ENCODE measurements at places on chromosomes 12 and 14.

GRCh38 chr12:82434392-82434911 lies 76.1 kb downstream of the METTL25 start:
- no peak for DNase-seq

DNA sequence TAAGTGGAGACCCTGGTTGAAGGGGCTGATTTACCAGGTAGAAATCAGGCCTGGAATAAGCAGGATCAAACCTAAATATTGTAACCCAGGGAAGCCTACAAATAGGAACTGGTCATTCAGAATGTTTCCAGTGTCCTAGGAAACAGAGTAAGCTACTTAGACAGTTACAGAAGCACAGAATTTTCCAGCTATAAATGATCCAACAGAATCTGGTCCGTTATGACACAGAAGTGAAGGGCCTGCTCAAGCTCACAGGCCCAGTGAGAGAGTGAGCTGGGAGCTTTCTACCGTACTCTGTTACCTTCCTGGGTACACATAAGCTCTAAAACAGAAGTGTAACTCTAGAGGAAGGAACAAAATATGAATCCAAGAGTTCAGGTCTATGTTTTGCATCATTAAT lies 119.1 kb downstream of the TTC7B start:
- no peak for DNase-seq

DNA sequence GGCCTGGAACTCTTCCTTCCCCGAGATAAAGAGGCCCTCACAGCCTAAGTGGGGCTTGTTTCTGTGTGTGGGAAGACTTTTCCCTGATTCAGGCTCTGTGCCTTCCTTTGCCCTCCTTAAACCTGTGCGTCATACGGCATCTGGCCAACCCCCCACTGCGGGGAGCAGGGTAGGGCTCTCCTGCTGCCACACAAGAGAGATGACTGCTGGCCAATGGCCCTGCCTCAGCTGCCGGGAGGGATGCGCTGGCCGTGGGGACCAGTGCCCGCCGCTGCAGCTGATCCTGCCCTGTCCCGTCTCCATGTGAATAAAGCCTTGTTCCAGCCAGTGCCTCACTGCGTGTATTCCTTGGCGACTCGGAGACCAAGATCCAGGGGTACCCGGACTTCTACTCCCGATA lies 42.5 kb upstream of the BEGAIN start:
- no peak for DNase-seq

DNA sequence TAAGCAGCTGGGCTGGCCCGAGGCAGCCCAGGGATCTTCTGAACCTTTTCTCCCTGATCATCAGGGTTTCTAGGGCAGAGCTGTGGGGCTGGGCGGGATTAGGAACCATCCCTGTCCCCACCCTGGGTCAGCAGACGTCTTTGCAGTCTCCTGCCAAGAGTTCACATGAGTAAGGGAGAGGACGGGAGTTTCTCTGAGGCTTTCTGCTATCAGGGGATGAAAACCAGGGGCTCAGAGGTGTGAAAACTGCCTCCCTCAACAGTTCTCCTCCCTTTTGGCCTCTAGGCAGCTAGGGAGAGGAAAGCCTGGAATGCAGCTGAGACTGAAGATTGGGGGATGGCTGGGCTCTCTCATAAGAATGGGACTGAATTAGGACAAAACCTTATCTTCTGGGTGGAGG lies 7.9 kb downstream of the ZNF385A start:
- DNase-seq, result no peak

DNA sequence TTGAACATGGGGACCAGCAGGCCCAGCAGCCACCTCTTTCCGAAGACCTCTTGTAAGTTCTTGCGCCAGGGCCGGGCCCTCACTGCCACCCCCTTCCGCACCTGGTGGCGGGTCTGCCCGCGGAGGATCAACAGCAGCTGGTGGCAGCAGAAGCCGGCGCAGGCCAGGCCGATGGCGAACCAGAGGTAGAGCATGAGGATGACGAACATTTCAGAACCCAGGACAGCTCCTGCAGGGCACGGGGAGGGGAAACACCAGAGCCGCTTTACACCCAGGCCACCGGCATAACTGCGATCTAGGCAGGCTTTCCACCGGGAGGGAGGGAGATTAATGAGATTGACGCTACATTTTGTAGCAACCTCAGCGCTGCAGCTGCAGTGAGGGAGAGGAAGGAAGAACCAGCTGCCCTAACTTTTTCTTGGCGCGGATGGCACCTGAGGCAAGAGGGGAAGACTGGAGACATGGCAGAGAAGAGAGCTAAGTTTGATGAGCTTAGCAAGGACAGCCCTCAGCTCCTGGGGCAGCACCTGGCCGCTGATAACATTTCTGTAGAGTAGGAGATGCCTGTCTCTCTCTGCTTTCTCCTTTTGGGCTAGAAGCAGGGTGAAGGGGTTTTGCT lies 7.8 kb downstream of the ZDHHC22 start:
- peak; percentile 86 for DNase-seq

DNA sequence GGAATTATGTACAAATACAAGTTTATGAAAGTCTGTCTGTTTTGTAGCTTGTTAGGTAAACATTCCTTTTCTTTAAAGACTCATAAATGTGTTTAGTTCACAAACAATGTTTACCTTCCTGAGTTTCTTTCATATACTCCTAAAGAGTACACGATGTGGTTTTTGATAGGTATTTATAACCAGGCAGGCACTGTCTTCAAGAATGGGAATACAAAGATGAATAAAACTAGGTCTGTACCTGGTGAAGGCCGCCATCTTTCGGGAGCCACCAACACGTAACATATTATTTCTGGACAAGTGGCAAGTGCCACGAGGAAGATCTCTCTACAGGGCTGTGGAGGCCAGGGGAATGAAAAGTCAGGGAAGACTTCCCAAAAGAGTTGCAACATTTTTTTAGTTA lies 144.6 kb upstream of the RASSF8 start:
- DNase-seq, result no peak

- DNase-seq, result no peak
Observed at GRCh38 chr12:4230526-4230925, 43.0 kb upstream of the CCND2 start.

GRCh38 chr14:90297876-90298629 lies 33.7 kb downstream of the NRDE2 start:
- no peak for DNase-seq

GRCh38 chr12:19530637-19531023 lies 91.3 kb downstream of the AEBP2 start:
- no peak for DNase-seq

GRCh38 chr12:65755596-65755978 lies 68.7 kb upstream of the HMGA2 start:
- no peak for DNase-seq

DNA sequence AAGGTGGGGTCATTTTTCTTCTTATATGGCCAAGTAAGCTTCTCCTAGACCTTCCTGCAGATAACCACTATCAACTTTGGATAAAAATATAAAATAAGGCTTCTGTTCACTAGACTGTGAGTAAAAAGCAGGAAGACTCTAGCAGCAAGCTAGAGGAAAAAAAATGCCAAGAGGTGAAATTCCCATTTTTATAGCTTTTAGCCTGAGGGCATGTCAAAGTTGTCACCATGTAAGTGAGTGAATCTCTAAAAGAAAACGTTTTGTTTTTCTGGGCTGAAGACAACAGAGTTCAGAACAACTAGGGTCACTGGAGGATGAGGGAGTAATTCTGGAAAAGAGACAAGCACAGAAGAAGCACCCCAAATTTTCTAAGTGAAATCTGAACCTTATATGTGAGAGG lies 143.9 kb upstream of the DIO3 start:
- DNase-seq, result no peak

GRCh38 chr12:5467931-5468330 lies 36.0 kb downstream of the NTF3 start:
- DNase-seq, result no peak

DNA sequence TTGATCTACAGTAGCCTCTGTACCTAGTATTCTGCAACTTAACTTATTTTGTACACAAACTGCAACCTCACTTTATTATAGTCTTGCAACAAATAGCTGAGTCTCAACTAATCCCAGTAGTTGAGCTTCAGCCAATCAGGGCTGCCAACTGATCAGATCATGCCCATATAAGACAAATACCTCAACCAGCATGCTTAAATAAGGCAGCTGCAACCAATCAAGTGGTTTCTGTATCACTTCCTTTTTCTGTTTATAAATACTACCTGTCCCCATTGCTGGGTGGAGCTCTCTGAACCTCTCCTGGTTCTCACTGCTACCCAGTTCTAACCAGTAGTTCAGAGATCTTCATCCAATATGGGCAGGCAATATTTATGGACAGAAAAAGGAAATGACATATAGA lies 248.5 kb upstream of the FBXO33 start:
- DNase-seq, result no peak

GRCh38 chr12:70007687-70008086 lies 182.7 kb downstream of the MYRFL start:
- DNase-seq, result no peak

GRCh38 chr14:24784981-24785380 lies 151.0 kb upstream of the GZMB start:
- DNase-seq, result no peak

DNA sequence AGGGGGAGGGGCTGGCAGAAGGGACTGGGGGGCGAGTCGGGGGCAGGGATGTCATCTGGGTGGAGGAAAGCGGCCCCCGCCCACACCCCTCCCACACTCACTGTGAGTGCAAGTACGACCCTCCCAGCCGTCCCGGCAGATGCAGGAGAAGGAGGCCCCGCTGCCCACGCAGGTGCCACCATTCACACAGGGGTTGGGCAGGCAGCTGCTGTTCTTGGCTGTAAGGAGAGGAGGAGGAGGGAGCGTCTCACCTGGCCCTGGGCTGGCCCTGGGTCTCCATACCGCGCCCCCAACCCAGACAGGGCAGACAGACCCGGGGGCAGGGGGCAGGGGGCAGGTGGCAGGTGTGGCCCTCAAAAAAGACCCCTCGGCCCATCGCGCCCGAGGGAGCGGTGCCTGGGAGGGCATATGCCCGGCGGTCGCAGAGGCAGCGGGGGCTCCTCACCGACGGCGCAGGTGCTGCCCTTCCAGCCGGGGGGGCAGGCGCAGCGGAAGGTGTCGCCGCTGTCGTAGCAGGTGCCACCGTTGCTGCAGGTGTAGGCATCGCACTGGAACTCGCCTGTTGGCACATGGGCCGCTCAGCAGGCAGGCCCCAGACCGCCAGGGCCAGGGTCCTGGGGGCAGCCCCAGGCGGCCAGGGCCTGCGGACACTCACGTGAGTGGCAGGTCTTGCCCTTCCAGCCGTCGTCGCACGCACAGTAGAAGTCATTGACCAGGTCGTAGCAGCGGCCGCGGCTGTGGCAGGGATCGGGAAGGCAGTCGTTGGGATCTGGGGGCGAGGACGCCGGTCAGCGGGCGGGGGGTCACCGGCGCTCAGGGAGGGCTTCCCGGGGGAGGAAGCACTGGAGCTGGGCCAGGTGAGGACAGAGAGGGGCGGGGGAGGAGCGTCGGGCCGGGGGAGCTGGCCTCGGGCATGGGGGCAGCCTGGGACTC lies 20.6 kb downstream of the JAG2 start:
- DNase-seq, result no peak

- no peak for DNase-seq
Observed at GRCh38 chr12:117047810-117048584, 51.2 kb downstream of the TESC start.

DNA sequence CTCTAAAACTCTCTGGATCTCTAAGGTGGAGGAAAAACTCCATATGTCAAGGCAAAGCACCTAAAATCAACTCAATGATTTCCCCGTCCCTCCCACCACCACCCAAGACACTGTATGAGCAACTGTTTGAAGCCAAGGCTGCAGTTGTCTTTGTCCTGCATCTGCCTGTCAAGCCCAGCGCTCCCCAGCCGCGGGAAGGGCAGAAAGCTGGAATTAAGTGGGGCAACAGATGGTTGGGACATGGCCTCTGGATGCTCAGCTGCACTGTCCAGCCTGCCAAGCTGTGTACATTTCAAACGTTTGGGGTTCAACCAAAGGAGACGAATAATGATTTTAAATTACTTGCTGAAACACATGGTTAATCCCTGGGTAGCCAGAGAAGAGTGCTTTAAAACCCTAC lies 42.2 kb upstream of the PTGR2 start:
- DNase-seq, result no peak

GRCh38 chr12:56413392-56413791 lies 35.8 kb downstream of the TIMELESS start:
- no peak for DNase-seq

- DNase-seq, result no peak
Observed at GRCh38 chr12:108257004-108257403, 82.1 kb downstream of the CMKLR1 start.

DNA sequence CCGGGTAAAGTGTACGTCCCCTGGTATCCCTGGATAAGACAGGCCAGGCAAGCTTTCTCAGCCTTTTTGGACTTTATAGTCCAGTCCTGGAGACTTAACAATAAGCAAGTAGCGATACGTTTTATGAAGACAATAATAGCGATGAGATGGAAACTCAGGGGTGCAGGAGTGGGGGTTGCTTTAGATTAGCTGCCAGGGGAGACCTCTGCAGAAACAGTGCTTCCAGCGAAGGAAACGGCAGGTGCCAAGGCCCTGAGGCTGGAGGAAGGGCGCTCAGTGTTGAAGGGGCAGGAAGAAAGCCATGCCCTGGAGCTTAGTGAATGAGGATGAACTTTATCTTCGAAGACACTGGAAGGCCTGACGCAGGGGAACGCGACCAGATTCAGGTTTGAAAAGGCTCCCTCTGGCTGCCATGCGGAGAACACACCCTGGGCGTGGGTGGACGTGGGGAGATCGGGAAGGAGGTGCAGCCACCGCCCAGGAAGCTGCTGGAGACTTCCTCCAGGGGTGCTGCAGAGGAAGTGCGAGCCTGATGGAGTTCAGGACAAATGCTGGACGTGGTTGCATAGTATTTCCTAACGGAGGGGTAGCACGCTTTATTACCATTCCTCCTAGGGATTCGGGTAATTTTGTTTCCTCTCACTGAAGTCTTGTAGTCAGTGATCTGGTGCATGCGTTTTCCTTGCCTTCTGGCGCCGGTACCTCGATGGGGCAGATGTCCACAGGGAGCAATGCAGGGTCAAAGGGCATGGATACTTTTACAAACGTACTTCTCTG lies 26.1 kb upstream of the UBC start:
- DNase-seq, result peak; percentile 78

DNA sequence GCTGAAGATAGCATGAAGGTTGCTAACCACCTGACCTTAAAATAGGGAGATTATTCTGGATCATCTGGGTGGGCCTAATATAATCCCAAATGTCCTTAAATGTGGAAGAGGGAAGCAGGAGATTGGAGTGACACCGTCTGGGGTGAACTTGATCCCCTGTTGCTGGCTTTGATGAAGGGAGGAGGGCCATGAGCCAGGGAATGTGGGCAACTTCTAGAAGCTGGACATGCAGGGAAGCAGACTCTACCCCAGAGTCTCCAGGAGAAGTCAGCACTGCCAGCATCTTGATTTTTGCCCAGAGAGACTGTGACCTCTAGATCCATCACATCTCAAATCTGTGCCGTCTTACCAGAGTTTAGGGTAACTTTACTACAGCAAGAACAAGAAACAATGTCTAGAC lies 9.2 kb upstream of the KRT5 start:
- DNase-seq, result no peak
